ENCODE measurements at places on chromosomes 13 and 19.

GRCh38 chr19:7337380-7338194, 11.2 kb upstream of the ARHGEF18 start:
- no peak for DNase-seq

- no peak for DNase-seq
These were observed 47.4 kb upstream of the PCDH20 start for GRCh38 chr13:61463024-61463423.

DNA sequence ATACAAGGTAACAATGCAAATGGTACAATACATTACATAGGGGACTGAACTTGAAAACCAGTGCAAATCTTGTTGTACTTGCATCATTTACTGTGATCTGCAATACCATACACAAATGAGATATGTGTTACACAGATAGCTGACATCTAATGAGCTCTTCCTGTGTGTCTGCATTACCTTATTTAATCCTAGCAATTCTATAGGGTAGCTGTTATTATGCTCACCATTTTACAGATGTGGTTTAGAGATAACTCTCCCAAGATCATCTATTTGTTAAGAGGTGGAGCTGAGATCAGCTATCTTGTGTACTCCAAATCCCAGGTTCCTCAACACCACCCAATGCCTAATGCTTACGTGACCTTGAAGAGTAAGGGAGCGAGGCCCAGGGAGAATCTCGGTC, 21.4 kb upstream of the SERP2 start:
- no peak for DNase-seq

GRCh38 chr19:46674416-46675178, 13.6 kb upstream of the DACT3 start:
- DNase-seq, result no peak

DNA sequence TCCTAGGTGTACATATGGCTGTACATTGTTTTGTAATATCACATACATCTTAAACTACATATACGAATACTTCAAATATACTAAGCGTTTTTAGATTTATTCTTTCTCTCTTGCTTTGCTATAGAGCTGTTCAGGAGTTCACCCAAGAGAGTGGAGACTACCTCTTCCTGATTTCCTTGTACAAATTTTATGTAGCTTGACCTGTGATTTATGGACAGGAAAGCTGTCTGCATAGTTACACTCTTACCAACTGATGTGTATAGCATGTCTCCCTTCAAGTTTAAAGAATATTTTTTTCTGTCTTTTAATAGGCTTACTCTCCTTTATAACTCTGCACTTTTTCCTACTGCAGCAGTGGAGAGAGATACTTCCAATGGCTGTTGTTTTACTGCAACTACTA, 428.7 kb downstream of the NDFIP2 start:
- DNase-seq, result no peak

- DNase-seq, result no peak
These were observed 4.3 kb upstream of the LATS2 start for GRCh38 chr13:21065686-21066085.

DNA sequence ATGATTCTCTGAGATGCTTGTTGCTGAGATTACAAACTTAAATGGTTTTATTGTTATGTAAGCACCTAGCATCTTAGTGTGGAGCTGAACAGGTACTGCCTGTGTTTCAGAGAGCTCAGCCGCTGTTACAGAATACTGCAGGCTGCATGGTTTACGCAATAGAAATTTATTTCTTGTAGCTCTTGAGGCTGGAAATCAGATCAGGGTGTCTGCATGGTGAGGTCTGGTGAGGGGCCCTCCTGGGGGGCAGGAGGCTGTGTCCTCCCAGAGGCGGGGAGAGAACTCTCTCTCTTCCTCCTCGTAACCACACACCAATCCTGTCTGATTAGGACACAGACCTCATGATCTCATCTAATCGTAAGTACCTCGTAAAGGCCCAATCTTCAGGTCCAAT, 13.1 kb downstream of the ATP11A start:
- DNase-seq, result no peak

- peak; percentile 38 for DNase-seq
These were observed 2.2 kb downstream of the DMPK start for GRCh38 chr19:45780146-45780447.

DNA sequence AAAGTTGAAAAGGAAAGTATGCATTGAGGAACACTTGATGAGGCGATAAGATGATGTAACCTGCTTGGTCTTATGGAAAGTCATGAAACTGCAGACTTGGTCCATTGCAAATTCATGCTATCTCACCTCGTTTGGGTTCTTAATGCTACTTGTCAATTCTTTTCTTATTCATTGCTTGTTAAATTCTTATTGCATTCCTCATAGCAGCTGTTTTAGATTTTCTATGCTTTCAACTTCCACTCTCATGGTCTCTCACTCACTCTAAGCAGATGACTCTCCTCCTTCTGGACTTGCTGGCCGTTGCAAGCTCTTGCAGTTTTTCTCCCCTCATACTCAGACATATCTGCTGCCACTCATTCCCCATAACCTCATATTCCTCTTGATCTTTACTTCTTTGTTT, 67.8 kb upstream of the CSNK1A1L start:
- no peak for DNase-seq

DNA sequence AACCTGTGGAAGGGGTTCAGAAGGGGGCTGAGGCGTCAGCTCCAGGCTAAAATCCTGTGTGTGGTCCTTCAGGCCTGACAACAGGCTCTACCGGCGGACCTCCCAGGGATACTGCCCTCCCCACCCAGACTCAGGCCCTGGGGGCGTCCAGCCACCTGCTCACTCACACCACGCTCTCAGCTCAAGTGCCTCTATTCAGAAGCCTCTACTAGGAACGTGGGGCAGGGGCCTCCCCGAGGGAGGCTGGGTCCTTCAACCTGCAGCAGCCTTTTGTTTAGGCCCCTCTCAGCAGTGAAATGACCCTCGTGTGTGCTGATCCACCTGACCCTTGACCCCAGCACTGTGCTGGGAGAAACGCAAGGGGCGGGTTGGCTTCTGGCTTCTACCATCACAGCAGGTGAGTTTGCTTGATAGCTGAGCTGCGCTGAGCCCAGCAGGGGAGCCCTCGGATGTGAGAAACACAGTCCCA, 10.6 kb downstream of the PLPP2 start:
- no peak for DNase-seq

GRCh38 chr13:52739468-52740071, at the start of gene CNMD:
TSS of gene CNMD (minus strand) at chr13:52739820. CDS start at chr13:52739701, 119 bp downstream.
- DNase-seq, result no peak

DNA sequence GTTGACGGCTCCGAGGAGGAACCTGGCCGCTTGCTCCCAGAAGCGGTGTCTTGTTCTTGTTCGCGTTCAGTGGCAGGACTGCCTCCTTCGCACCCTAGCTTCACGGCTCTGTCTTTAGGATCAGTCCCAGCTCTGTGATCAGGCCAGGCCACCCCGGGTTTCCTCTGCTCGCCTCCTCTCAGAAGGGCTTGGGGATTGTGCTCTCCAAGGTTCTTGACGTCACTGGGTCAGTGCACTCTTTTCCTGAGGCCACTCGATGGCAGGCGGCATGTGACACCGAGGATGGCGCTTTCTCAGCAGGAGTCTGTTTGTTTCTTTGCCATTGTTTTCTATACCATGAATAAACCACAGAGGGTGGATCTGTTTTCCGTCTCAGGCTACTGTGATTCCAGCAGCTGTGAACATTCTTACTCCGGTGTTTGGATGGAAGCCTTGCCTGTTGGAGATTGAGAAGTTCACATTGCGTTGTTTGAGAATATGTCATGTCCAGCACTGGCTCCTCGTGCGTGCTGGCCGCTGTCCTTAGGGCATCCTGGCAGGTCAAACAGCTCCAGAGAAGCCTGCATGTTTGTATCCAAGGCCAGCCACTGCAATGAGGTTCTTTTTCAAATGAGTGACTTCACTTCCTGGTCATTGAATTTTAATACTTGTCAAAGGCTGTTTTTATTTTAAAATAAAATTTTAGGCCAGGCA, 44.5 kb downstream of the SLC7A9 start:
- DNase-seq, result no peak

DNA sequence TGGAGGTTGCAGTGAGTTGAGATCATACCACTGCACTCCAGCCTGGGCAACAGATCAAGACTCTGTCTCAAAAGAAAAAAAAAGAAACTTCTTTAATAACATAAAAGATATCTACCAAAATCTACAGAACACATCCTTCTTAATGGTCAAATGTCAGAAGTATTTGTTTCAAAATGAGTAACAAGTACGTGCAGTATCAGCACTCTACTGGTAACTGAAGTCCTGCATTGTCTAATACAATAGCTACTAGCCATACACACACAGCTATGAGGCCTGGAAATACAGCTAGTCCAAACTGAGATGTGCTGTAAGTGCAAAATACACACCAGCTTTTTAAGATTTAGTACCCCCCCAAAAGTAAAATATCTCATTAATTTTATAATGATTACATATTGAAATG, 88.1 kb downstream of the TSC22D1 start:
- DNase-seq, result no peak

- DNase-seq, result no peak
These were observed 63.2 kb downstream of the GPC6 start for GRCh38 chr13:93289842-93290241.

GRCh38 chr13:37187105-37187504, 81.6 kb upstream of the CSNK1A1L start:
- no peak for DNase-seq

DNA sequence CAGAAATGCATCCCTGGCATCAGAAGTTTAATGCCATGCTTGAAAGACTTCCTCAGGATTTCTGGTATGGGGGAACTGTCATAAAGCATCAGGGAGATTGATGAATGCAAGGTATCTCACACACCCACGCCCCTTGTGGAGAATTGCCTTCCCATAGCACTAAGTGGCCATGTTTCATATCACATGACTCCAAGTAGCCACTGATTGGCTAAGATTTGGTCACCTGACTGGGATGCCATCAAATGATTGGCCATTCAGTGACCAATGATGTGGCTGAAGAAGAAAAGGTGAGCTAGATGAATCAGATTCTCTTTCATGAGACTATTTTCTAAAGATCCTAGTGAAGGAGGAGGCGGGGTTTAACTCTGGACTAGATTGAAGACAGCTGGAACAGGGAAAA, 7.3 kb downstream of the KLK8 start:
- no peak for DNase-seq

DNA sequence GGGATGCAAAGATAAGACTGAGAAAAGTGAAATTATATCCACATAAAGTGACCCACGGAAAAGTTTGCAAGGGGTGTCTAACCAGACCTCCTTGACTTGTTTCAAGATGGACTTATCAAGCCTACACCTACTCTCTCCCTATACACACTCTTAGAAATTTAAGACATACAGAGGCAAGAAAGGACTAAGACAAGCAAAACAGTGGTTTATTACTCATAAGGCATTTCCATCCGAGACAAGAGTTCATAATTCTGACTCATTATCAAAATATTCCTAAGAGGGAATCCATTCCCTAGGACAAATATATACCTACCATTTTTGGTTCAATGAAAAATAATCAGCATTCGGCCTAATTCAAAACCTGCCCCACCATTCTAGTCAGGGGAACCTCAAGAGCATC, 232.6 kb upstream of the GPC6 start:
- no peak for DNase-seq

DNA sequence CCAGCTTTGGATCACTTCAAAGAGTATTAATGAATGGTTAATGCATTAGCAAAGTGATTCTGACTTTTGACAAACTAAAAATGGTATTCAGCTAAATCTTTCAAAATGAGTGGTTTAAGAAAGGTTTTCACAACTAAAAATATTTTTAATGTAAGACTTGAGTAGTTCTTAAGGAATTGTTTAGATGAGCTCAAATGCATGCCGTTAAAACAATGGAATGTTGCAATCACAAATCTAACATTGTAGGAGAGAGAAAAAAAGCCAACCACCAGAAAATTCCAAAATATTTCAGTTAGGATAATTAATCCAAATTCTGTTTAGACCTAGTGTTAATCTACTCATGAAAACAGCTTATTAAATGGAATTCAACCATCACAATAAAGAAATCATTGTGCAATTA, 1044.8 kb upstream of the SLC10A2 start:
- DNase-seq, result no peak

DNA sequence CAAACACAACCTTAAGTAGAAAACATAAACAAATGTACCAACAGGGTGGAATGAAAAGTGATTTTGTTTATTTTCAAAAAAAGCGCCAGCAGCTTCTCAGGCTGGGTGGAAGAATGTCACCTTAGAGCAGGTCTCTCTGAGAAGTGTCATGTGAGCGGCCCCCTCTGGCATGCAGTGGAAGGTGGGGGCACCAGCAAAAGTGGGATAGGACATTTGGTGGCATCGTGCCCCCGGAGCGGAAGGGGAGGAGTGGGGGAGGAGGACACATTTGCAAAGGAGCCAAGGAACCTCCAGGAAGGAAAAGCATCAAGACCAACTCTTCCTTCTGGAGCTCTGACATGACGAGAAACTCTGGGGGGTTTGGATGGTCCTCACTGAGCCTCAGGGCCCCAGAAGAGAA, 635.3 kb downstream of the UQCRFS1 start:
- no peak for DNase-seq

DNA sequence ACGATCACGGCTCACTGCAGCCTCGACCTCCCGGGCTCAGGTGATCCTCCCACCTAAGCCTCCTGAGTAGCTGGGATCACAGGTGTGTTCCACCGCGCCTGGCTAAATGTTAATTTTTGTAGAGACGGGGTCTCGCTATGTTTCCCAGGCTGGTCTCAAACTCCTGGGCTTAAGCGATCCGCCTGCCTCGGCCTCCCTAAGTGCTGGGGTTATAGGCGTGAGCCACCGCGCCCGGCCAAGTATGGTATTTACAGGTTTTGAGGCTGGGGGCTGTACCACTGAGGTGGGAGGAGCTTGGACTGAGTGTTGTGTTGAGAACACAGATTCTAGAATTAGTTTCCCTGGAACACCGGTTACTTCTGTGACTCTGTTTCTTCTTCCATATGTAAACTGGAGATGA, 452 bp upstream of the PPM1N start:
- no peak for DNase-seq

DNA sequence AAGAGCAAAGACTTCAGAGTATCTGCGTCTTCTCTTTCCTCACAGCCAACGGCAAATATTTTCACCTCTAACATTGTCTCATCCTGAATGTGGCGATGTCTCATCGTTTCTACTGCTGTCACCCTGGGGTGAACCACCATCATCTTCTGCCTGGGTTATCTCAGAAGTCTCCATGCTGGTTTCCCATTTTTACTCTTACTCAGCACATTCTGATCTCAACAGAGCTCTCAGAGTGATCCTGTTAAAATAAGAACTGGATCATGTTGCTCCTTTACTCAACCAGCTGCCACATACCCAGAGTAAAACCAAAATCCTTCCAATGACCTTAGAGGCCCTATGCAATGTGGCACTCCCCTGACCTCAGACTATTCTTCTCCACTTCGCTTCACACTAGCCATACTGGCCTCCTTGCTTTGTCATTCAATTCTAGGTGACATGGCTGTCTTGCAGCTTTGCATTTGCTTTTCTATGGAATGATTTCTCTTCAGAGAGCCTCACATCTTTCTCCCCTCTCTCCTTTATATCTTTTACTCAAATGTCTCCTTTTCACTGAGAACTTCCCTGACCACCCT, 7.8 kb upstream of the OLFM4 start:
- no peak for DNase-seq

DNA sequence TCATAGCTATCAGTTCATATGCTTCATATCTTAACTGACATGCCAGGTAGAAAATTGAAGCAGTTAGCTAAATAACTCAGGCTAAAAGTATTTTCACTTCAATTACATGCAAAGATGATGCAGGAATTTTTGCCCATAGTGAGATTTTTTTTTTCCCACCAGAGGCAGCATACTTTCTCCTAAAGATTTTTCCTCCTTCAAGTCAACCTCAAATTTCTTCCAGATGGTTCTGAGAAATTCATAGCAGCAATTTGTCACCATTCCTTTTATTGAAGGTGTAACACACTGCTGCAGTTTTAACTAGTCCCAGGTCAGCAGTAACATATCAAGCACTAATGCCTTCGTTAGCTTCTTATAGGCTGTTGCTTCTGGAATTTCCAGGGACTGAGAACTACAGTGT, 141.9 kb downstream of the SUCLA2 start:
- no peak for DNase-seq

GRCh38 chr13:33017323-33017929, 1.2 kb downstream of the KL start:
- no peak for DNase-seq
